ENCODE measurements at places on chromosomes 2 and 18. TPM values are rescaled to one million over a fixed set of nuclear protein-coding genes. Genes with fewer than 3 reads are reported as not detected.

Gene SYT4
- 1.3 TPM for polyA plus RNA-seq

Gene ACVR1C
- polyA plus RNA-seq = 0.18 TPM

DNA sequence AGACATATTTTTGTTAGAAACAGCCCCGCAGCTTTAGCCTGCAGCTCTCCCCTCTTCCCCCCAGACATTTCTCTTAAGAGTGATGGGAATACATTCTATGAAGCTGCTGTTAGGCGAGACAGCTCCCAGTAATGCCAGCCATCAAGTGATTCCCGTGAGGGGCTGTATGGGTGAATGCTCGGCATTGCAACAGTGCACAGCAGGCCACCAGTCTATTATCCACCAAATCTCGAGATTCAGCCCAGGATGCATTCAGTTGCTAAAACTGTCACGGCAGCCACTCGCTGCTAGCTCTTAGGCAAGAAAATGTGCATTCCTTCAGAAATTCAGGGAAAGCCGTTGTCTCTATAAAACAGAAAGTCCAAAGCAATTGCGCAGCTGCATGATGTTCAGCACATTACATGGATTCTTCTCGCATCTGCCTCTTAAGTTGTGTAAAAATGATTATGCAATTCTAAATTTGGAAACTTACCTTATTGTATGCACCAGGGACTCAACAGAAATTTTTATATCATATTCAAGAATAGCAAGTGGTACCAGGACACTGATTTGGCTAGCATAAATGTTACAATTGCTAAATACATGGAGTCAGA, 211.3 kb upstream of the ARL4C start:
- no peak for DNase-seq

Gene SULT6B1
- polyA plus RNA-seq = not detected

Data from right lung (tissue), 10 donors.